Stimulated activated CD8-positive, alpha-beta memory T cell treated with anti-CD3 and anti-CD28 coated beads, Interleukin-2, amount 100 ng/mL, for 1 hour (primary cell): ENCODE measurements at places on chromosomes 1 and 21.

GRCh38 chr1:172180501-172181285 is 239.8 kb upstream of the C1orf105 start:
- no peak for DNase-seq

DNA sequence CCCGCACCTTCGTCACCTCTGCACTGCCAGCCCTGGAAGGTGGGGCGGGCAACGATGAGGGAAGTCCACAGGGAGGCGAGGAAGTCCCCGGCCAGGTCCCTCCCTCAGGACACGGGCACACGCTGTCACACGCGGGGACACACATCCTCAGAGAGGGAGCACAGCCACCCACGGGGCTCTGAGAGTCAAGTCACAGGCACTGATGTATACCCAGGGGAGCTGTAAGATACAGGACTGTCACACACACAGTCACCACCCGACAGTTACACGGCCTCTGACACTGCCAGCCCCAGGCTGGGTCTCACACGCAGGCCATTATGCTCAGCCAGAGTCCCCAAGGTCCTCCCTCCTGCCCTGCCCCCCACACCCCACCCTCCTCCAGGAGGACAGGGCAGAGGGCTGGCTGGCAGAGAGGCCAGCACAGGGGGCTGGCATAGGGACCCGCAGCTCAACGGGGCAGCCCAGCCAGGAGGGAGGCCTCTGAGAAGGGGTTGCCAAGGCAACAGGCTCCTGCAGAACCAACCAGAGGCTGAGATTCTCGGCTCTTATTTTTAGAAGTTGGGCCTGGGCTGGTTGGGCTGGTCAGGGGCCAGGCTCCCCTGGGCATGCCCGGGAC is 17.7 kb upstream of the ADGRB2 start:
- no peak for DNase-seq

GRCh38 chr1:242055749-242056320 is 56.9 kb upstream of the MAP1LC3C start:
- DNase-seq, result no peak

- DNase-seq, result no peak
These were observed 13.4 kb downstream of the TSNAX start for GRCh38 chr1:231541842-231542241.

DNA sequence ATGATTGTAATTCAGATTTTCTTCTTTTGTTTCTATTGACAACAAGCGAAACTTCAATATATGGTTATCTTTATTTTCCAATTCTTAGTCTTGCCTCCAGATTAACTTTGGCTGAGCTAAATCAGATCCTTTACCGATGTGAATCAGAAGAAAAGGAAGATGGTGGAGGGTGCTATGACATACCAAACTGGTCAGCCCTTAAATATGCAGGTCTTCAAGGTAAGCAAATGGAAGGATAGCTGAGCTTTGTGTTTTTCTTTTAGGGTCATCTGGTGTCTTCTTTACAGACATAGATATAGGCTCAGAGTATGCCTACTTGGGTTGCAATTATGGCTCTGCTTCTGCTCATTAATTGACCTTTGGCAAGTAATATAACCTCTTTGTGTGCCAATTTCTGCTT is 37.7 kb downstream of the AGL start:
- DNase-seq, result no peak

DNA sequence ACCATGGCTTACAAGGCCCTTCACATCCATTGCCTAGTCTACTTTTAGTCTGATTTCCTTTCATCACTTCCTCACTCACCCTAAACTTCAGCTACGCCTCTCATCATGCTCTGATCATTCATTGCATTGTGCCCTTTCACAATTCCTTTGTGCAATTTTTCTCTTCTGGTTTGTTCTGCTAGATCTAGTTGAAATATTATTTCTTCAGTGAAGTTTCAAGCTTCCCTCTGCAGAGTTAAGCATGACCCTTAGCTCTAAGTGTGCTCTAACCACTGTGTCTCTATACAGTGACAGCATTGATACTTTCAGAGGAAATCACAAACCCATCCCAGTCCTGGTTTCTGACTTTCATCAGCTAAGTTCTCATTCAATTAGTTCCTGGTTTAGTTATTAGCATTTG is 166.1 kb downstream of the PLA2G4A start:
- no peak for DNase-seq

DNA sequence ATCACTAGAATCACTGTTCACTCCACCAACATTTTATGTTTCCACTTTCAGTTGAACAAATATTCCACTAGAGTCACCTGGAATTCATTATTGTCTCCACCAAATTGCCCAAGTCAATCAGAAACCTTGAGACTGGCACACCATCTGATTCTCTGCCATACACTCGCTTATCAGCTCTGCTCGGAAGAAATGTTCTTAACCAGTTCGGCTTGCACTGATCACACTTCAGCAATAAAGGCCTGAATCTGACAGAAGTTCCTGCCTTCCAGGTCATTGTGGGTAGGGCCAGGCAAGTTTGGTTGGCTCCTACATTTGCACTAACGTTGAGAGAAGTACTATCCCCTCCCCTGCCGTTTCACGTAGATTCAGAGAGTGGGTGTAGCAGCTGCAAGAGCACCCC is 10.0 kb downstream of the TPM3 start:
- no peak for DNase-seq

DNA sequence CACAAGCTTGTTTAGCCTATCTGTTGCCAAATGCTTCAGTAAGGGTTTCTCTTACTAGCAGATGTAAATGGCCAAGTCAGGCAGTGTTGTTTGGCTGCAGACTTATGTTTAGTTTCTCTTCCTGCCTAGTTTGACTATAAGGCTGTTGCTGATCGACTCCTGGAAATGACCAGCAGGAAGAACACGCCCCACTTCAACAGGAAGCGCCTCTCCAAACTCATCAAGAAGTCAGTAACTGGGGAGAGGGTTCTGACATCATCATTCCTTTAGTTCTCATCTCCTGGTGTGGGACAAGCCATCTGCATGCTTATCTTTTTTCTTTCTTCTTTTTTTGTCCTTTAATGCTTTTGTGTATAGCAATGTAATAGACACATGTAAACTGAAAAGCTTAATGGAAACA is 25.1 kb downstream of the RRP1B start:
- DNase-seq, result no peak

DNA sequence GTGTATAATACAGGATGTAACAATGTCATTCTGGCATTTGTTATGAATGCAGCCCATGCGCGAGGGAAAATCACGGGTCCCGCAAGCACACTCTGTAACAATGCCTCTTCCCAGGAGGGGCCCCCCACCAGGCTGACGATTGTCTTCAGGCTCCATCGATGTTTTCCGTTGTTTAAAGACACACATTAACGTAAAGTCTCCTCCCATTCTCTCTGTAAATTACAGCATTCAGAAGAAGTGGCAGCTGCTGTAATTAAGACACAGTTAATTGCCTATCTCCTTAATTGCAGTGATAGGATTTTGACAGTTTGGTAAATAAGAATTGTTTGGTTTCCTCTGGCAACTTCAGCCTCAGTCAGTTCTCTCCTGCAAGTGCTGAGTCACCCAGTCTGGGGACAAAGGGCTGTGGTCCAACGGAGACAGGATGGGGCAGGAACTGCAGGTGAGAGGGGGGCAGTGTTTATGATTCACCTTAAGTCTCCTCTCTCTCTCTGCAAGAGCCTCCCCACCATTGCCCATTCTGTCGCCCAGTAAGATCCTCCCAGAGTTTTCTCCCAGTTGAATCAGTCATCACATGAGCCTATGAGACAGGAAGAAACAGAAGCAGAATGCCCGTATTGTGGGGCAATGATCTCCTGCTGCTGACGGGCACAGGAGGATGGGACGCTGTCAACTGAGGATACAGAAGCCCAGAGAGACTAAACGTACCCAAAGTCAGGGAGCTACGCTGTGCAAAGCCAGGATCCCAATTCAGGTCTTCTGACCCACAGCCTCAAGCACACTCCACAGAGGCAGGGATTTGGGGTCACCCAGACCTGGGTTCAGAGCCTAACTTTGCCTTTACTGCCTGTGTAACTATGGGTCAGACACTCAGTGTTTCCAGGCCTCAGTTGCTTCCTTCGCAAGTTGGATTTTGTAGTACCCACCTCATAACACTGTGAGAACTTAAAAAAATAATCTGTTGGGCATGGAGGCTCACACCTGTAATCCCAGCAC is 110.0 kb downstream of the ADSS2 start:
- no peak for DNase-seq

DNA sequence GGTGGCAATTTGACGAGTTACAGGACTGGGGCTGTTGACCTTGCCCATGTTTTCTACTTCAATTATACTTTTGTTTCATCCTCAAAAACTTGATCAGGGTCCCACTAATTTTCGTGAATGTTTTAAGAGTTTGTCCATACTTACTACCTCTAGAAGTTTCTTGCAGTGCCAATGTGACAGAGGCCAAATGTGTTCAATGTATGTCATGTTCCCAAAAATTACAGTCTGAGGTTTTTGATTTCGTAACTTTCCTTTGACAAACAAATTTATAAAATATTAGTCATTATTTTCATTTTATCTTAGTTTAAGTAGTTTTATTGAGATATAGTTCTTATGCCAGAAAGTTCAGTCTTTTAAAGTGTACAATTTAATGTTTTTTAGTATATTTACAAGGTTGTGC is 15.3 kb downstream of the VPS13D start:
- DNase-seq, result no peak

- DNase-seq, result peak; percentile 49
These were observed 7.7 kb downstream of the PADI1 start for GRCh38 chr1:17212487-17213121.

DNA sequence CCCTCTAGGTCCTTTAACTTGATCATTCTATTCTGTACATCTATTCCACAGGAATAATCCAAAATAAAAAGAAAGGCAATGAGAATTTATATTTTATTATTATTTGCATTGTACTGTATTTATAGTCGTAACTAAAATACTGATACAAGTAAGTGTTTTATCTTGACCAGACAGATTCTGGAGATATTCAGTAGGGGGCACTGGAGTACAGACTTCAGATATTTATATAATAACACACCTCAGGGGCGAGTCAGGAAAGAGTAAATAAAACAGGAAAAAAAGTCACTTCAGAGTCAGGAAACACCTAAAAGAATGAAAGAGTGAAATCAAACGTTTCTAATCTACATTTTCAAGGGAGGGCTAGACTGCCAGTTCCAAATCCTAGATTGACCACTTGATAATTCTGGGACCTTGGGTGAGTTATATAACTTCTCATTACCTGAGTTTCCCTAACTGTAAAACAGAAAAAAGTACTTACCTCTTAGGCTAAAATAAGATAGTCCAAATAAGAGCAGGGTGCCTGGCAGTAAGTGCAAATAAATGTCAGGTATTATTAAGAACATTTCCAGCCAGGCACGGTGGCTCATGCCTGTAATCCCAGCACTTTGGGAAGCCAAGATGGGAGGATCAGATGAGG is 31.1 kb upstream of the MTF1 start:
- no peak for DNase-seq

DNA sequence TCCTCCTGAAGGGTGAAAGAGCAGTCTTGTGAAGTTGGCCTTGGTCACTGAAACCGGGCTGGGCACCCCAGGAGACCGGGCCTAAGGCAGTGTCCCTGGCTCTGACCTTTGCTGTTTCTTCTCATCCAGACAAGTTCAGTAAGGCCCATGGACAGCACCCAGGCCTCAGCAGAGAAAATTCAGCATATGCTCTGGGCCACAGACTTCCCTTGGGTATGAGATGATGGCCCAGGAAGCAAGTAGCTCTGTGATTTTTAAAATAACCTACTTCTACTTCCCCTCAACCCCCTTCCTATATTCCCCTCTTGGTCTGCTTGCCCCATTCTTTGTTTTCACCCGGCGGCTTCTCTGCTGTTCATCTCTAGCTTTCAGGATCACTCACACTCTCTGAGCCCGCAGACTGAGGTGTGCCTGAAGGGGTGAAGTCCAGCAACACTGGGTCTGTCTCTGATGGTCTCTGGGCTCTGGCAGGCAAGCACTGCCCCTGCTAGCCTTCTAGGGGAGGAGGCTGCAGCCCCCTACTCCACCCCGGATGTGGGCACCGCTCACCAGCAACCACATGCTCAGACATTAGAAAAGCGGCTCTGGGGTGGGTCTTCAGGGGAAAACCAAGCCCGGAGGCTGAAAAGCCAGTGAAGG is 2.9 kb upstream of the GPR25 start:
- no peak for DNase-seq

- no peak for DNase-seq
These were observed 78.9 kb downstream of the KCNJ6 start for GRCh38 chr21:37837381-37837780.

GRCh38 chr1:93576346-93576745 is 105.3 kb downstream of the BCAR3 start:
- DNase-seq, result no peak

DNA sequence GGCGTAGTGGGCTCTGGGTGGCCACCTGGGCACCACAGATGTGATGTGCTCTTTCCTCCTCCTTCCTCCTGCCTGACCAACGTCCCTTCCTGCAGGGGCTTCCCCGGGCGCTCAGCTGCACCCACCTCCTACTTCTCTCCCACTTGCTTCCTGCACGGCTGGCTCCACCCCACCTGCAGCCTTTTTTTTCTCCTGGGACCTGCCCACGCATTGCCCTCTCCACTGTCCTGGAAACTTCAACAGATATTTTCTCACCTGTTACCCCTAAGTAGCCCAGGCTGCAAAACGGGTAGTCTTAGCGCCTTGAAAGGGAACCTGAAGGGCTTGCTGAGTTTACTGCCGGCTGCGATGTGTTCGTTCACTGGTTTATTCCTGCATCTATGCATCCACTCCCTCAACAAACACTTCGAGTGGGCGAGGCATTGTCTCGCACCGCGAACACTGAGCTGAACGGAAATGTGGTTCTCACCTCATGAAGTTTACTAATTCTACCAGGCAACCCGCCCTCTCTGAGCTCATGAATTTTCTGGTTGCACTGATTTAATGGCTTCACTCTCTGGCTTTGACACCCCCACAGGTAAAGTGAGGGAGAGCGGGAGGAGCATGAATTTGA is 23.6 kb downstream of the ZBTB18 start:
- DNase-seq, result peak; percentile 31

DNA sequence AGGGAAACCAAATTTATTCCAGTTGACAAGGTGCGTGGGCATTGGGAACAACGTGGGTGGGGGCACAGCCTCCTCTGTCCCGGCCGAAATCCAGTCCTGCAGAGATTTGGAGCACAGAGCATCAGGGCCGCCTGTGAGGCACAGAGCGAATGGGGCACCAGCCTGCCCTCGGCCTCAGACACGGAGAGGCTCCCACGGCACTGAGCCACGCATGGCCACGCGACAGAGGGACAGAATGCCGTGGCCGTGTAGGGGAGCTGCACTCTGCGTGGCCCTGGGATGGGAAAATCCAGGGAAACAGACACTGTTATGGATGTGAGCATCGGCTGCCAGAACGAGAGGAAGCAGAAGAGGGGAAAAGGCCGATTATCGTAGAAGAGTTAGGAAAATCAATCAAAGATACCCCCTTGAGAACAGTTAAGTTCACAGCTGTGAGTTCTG is 13.5 kb upstream of the C1orf159 start:
- DNase-seq, result no peak

- DNase-seq, result no peak
These were observed 32.7 kb upstream of the ANGPTL7 start for GRCh38 chr1:11156441-11156840.
